T-helper 9 cell (primary cell): ENCODE measurements at places on chromosomes 3 and 15.

GRCh38 chr3:42053476-42053875 is 37.7 kb upstream of the TRAK1 start:
- no peak for DNase-seq

GRCh38 chr3:44330444-44330843 is 8.1 kb upstream of the TCAIM start:
- DNase-seq, result no peak

GRCh38 chr3:44624749-44625480 is at the start of gene ZNF197:
ZNF197 (plus strand) TSS chr3:44625036; CDS start chr3:44629155, 4,119 bp downstream.
- DNase-seq, result peak; percentile 7

DNA sequence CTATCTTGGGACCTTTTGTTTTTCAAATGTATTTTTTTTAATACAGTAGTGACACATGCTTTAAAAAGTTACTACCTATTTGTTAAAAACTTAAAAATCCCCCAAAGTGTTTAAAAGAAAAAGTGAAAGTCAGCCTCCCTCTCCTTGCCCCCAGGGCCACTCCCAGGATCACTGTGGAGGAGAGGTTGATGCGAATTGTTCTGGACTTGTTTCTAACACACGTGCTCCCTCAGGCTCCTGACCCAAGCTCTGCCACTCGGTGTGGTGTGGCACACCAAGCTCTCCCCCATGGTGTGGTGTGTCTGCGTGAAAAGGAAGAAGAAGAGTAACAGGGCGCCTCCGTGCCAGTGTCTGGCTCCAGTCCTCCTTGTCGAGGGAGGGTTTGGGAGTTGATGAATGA is 93.5 kb downstream of the CHCHD6 start:
- no peak for DNase-seq

- DNase-seq, result no peak
These were observed 214.5 kb downstream of the ZIC4 start for GRCh38 chr3:147191795-147192385.

GRCh38 chr15:93018574-93018973 is 70.4 kb downstream of the RGMA start:
- DNase-seq, result no peak

GRCh38 chr3:177364236-177364635 is 167.0 kb upstream of the TBL1XR1 start:
- no peak for DNase-seq

DNA sequence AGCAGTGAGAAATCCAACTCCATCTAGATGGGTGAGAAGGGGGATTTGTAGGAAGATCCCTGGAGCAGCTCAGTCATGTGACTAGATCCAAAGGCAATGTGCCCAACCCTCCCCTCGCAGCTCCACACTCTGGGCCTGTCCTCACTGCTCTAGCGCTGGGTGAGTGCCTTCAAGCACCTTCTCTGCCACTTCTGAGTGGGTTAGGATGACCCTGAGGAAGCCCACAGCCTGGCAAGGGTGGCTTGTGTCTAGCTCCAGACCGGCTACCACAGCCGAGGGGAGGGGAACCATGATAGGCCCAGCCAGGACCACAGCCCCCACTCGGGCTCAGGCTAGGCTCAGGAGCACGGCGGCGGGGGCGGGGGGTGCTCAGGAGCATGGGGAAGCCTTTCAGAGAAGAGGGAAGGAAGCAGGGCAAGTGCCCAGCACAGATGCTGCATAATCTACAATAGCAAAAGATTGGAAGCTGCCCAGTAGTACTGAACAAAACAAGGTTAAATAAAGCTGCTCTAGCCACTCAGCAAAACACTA is 1.7 kb downstream of the SPATA12 start:
- no peak for DNase-seq

DNA sequence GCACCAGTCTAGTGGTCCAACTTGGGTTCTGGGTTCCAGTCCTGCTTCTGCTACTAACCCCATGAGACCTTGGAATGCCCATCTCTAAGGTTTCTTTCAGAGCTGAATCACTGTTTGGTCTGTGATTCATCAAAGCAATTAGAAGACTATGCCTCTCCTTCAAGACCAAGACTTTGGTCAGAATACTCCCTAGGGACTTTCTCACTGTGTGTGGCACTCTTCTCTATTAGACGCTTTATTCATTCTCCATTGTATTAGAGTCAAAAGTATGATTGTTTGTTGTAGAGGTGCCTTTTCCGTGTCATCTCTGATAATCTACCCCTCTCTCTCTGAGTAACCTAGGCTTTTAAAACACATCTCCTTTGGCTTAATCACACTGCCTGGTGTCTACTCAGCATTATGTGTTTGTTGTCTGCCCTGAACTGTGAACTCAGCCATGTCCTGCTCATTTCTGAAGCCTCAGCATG is 90.5 kb downstream of the LPP start:
- no peak for DNase-seq

GRCh38 chr3:10948326-10948725 is 44.2 kb upstream of the SLC6A1 start:
- no peak for DNase-seq

- no peak for DNase-seq
These were observed 18.6 kb downstream of the WHAMM start for GRCh38 chr15:82828075-82828474.

GRCh38 chr3:180253283-180253682 is 216.5 kb upstream of the PEX5L start:
- DNase-seq, result no peak

DNA sequence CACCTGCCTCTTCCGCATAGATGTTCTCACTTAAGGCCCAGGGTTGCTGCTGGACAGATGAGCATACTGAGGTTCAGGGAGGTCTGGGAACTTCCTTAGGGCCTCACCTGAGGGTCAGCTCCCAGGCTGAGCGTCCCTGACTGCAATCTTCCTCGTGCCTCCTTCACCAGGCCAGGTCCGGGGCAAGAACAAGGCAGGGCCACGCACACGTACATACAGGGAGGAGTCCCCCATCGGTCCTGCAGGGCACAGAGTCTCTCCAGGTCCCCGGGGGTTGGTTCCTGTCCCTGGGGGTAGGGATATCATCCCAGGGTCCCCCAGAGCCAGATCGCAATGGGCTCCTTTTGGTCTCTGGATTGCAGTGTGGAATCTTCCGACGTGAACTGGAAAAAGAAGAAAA is 130.1 kb downstream of the LRRK1 start:
- no peak for DNase-seq
